Fibroblast of skin of scalp (primary cell): ENCODE measurements at places on chromosomes 6 and 20.
A peak's percentile ranks its signal among the peaks of the same experiment; 100 is the strongest.

DNA sequence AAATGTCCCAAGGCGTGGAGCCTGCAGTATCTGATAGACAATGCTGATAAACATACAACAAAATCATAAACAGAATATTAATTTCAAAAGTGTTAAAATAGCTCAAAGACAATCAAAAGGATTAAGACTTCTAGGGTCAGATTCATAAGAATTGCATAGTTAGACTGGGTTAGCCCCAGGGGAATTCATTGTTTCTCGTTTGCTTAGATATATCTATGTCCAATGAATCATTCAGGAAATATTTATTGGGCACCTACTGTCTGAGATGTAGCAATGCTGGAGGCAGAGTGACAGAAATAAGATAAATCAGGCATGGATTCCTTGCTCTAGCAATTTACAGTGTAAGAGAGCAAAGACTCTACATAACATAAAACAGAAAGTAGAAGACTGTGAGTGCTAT lies 124.4 kb upstream of the PRL start:
- DNase-seq, result peak; percentile 55

- DNase-seq, result no peak
Measured at GRCh38 chr6:46062991-46063390, 47.3 kb upstream of the CLIC5 start.

DNA sequence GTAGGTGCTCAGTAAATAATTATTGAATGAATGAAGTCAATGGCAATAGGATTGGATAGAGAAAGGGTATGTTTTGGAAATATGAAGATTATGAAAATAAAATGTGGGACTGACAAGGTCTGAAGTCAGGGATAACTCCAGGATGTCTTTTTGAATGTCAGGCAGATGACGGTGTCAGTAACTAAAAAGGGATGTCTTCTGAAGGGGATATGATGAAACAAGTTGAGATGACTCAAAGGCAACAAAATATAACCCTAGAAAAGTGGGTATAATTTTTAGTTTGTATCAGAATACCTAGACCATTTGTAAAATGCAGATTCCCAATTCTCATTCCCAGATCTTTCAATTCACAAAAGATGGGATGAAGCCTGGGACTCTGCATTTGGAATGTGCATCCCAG lies 257.3 kb upstream of the SGK1 start:
- DNase-seq, result no peak

DNA sequence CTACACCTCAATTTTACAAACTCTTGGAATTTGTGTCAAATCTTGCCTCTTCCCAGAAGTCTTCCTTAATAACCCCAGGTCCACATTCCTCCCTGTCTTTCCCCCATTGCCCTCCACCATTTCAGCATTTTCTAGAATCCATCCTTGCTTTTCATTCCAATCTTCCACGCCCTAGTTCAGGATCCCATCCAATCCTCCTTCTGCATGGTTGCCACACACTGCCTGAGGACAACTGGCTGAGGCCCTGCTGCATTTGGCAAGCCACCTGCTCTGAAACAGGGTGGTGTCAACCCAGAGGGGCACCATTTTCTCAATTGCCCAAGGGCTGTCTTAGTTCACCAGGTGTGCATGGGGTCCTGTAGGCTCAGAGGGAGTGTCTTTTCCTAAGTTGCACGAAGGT lies 37.9 kb upstream of the RFPL4B start:
- DNase-seq, result no peak

DNA sequence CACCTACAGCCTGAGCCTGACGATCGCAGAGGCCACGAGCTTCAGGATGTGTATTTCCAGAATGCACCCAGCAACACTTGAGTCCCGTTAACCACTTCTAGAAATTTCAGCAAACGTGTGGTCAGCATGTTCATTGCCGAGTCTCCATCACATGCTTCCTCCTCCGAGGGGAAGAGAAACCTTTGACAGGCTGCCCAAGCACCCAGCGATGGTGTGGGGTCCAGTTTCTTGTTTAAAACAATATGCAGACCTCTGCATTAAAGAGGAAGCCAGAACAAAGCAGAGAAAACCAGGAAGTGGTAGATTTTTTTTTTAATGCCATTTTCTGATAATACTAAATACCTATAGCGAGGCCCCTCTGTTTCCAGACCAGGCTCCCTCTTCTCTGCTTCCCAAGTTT lies 71.9 kb downstream of the GNAS-AS1 start:
- no peak for DNase-seq

DNA sequence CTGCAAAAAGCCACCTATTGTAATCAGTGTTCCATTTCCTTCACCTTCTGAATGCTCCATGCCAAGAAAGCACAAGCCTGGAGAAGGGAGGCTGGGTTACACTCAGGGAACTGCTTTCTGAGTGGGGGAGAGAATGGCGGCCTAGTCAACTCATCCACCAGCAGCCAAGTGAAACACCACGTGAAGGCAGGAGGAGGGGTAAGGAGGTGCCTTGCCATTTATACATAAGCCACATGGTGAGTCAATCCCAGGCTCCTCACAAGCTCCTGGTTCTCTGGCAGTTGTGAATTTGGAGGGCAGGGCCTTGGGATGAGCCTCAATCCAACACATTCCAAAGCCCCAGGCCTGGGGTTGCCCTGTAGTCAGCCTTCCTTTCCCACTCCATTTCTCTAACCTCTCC lies 149.4 kb downstream of the CD24 start:
- DNase-seq, result no peak

- no peak for DNase-seq
Measured at GRCh38 chr6:51992876-51993275, 94.5 kb downstream of the PKHD1 start.

- no peak for DNase-seq
Measured at GRCh38 chr6:3624250-3625136, 127.0 kb downstream of the PXDC1 start.

- DNase-seq, result no peak
Measured at GRCh38 chr6:26075063-26075717, 12.0 kb upstream of the HFE start.

- peak; percentile 63 for DNase-seq
Measured at GRCh38 chr6:45432977-45433376, 55.2 kb upstream of the SUPT3H start.

GRCh38 chr6:38193051-38193450 lies 373.5 kb downstream of the ZFAND3 start:
- no peak for DNase-seq

DNA sequence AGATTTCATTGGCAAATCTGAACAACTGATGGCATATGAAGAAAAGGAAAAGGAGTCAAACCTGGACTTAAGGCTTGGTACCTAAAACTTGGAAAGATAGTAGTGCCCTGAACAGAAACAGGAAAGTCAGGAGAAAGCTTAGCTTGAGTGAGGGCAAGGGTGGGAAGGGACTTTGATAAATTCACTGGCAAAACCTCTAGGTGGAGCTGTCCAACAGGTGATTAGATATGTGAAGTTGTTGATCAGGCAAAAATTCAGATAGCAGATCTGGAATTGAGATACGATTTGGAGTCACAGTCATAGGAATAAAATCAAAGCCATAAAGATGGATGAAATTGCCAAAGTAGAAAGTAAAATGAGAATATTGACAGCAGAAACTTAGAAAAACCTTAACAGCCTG lies 16.1 kb upstream of the ZNF292 start:
- peak; percentile 53 for DNase-seq

GRCh38 chr20:47336129-47336754 lies 20.3 kb downstream of the ZMYND8 start:
- peak; percentile 63 for DNase-seq

DNA sequence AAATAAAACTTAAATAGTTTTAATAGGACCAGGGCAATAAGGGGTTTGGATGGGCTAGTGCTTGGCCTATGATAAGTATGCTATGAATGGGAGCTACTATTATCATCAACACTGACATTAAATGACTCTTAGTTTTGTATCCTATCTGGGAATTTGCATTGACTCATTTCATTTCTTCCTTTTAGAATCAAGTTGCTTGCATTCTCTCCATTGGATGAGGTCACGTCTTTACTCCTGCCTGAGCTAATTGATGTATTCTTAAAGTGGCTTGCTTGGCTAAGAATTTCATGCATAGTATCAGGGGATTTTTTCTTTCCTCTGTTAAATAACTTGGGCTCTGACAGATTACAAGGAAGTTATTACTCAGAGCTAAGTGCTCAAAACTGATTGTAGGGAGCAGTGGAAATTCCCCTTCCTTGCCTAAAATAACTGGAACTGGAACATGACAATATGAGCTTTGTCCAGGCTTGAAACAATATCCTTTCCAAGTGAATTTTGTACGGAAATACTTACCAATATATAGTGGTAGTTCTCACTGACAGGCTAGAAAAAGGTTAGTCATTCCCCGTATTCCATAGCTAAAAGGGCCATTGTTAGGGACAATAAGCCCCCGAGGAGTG lies 169.9 kb downstream of the BCAS1 start:
- peak; percentile 84 for DNase-seq

DNA sequence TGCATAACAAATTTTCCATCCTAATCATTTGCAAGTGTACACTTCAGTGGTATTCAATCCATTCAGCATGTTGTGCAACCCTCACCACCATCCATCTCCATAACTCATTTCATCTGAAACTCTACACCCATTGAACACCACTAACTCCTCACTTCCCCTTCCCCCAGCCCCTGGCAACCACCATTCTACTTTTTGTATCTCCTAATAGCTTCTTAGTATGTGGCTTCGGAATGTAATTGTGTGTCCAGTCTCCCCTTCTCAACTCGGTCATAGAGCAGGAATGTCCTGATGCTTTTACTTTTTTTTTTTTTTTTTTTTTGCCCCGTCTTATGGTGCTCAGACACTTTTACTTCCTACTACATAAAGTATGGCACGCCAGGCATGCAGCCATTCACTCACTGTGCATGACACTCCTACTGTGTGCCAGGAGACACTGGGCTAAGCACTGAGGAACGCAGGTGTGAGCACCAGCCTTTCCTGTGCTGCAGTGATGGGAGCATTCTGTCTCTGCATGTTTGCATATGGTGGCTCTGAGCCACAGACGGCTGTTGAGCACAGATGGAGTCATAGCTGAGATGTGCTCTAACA lies 15.3 kb downstream of the HCK start:
- DNase-seq, result peak; percentile 99

DNA sequence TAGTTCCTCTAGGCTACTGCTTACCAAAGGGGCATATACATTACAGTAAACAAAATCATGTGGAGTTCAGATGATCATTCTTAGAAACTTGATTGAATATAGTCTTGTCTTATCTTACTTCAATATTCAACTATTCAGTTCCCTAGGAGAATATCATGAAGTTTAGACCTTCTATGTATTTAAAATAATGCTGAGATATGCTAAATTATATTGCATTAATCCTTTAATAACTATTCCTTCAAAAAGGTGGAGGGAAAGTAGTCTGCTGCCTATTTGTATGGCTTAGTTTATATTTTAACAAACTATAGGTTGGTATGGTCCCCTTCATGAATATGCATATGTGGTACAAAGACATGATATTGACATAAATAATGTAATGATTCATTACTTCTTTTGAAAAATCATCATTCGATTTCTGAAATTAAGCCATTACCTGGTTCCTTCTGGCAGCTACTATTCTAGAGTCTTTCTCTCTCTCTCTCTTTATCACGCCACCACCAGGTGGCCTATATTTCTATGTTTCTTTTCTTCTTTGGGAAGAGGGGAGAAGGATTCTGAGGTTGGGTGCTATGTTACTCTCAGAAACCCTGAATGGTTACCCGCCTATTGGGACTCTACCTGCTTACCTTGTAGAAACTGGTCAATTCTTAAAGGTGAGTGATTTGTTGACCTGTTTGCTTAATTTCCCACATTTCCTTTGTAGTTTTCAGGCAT lies 855.8 kb downstream of the HACE1 start:
- DNase-seq, result no peak

GRCh38 chr6:40764726-40765125 lies 177.6 kb upstream of the LRFN2 start:
- no peak for DNase-seq
